Midbrain (tissue), 1 donor: ENCODE measurements at places on chromosomes 3 and 15.

- DNase-seq, result no peak
Measured at GRCh38 chr15:33211176-33211808, 16.8 kb upstream of the FMN1 start.

DNA sequence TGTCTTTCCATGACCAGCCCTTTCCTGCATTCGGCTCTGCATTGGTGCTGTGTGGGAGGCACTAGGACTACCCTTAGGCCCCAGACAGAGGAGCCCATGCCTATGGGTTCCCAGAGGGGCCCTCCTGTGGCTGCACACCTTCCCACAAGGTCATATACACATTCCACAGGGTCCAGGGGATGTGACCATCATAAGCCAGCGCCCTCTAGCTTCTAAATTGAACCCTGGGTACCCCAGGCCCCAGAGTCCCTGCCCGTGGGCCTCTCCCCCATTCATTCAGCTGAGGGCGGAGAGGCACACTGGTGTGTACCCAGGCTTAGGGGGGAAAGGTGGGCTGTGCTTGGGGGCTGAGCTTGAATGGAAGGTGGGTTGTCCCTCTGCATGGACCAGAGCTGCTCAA is 10.2 kb upstream of the SLC6A6 start:
- DNase-seq, result no peak

GRCh38 chr3:184578218-184578617 is 16.6 kb downstream of the EPHB3 start:
- DNase-seq, result no peak

DNA sequence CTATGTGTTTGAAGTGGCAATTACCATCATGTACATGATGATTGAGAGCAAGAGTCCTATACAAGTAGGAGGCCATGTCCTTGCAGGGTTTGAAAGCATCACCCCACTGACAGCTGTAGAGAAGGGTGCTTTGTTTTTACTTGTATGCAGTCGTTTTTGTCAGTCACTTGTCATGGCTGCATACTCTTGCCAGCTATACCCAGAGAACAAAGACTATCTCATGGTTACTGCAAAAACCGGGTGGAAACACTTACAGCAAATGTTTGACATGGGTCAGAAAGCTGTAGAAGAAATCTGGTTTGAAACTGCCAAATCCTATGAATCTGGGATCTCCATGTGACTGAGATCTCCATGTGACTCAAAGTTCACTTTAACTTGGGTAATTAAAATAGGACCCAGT is 6.9 kb upstream of the PSMA4 start:
- peak; percentile 27 for DNase-seq

DNA sequence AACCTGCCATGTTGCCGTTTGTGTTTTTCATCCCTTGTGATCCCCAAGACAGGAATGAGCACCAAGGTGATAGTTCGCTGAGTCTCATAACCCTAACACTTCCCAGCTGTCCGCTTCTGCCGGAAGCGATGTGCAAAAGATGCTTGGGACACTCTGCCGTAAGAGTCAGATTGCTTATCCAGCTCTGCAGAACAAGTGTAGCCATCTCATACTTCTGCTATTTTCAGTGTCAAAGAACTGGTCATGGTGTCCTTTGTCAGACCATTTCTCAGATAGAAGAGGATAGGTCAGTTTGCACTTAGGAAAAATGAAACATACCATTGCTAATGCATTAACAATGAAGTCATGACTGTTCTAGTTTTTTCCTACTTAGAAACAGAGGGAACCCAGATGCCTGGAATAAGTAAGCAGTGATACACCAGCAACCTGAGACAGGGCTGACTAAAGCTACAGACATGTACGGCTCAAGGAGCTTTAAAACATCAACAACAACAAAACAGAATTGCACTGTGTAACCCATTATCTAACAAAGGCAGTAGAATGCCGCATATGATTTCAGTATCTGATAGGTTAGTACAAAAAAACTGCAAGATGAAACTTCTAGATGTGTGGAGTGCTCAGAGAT is 134.0 kb upstream of the IL12A start:
- no peak for DNase-seq
